ENCODE measurements at places on chromosomes 7 and 10.

DNA sequence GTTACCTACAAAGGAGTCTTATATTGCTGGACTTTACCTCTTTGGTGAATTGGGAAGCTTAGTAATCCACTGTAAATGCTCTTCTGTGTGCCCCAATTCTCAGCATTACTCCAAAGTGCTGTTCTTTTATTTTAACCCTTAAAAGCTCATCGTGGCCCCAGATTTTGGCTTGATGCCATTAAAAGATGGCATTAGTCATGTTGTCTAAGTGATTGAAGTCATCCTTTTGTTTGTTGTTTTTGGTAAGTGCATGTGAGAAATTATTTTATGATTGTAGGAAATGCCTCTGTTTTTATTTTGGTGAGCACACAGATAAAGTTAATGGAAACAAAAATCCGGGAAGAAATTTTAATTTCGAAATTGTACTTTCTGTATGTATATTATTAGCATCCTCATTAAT lies 82.5 kb upstream of the GATA3 start:
- DNase-seq = no peak

- no peak for DNase-seq
These were observed 243.2 kb downstream of the FRMD4A start for GRCh38 chr10:14087566-14087965.

GRCh38 chr7:42617071-42617765 lies 294.7 kb downstream of the C7orf25 start:
- no peak for DNase-seq

DNA sequence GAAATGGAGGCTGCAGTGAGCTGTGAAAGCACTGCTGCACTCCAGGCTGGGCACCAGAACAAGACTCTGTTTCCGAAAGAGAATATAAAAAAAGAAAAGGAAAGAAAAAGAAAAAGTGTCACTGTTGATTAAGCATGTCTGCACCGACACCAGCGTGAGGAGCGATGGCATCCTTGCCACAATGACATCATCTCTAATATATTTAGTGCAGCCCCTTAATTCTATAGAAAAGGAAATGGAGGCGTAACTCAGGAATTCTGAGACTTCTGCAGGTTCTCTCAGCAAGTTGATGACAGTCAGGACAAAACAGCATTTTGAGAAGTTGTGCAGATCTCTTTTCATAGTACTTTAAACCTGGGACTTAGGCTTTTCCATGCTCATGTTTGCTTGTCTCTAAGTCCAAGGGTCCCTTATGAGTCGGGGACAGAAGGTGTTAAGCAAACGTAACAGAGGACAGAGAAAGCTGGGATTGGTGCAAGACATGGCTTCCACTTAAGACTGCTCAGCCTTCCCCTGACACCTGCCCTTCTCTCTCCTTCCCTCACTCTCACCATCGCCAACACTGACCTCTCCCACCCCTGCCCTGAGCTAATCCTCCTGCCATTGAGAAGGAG lies 16.9 kb upstream of the ANKRD1 start:
- no peak for DNase-seq

- no peak for DNase-seq
These were observed 5.7 kb upstream of the RBM28 start for GRCh38 chr7:128349466-128349825.

- no peak for DNase-seq
These were observed 68.1 kb upstream of the SLC39A12 start for GRCh38 chr10:17883621-17884020.

DNA sequence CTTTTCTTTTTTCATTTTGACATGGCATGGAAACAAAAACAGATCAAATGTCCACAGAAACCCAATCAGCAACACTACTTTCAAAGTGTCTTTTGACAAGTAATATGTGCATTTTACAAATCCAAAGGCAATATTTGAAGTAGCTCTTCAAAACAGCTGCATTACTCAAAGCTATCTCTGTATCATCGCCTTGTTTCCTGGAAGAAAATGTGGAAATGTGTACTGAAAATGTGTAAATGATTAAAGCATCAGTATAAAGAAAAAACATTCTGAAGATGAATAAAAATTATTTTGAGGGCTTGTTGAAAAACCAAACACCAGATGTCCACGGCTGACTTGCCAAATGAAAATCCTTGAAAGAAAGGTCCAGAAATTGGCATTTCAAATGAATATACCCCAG lies 16.5 kb upstream of the ITGB8 start:
- DNase-seq = no peak

- DNase-seq = peak; percentile 87
These were observed 2.6 kb downstream of the MRPS33 start for GRCh38 chr7:141012044-141012685.

- no peak for DNase-seq
These were observed 30.6 kb upstream of the GALNTL5 start for GRCh38 chr7:151925446-151926335.

GRCh38 chr7:102125127-102125596 lies 161.5 kb upstream of the SH2B2 start:
- DNase-seq = no peak

DNA sequence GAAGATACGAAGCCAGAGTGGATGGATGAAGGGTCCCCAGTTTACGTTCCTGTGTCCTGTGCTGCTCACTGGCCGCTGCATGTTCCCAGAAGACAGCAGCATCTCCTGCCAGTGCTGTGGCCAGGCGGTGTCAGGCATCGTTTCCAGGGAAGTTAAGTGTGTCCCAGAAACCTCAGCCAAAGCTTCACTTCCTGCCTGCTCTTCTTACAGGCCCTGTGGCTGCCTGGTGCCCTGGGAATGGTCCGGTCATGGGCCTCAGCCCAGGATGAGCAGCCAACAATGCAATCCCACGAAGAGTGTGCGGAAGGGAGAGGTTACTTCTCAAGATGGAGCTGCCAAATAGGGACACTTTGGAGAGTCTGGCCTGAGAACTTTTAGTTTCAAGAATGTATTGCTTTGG lies 99.7 kb upstream of the TARP start:
- no peak for DNase-seq

- DNase-seq = peak; percentile 19
These were observed 13.5 kb upstream of the CSGALNACT2 start for GRCh38 chr10:43124574-43125273.

GRCh38 chr10:97713339-97713825 lies at the start of gene MARVELD1:
Gene MARVELD1, plus strand, starts transcription at chr10:97713730. Its CDS starts 147 bp downstream, at chr10:97713877.
- peak; percentile 31 for DNase-seq

DNA sequence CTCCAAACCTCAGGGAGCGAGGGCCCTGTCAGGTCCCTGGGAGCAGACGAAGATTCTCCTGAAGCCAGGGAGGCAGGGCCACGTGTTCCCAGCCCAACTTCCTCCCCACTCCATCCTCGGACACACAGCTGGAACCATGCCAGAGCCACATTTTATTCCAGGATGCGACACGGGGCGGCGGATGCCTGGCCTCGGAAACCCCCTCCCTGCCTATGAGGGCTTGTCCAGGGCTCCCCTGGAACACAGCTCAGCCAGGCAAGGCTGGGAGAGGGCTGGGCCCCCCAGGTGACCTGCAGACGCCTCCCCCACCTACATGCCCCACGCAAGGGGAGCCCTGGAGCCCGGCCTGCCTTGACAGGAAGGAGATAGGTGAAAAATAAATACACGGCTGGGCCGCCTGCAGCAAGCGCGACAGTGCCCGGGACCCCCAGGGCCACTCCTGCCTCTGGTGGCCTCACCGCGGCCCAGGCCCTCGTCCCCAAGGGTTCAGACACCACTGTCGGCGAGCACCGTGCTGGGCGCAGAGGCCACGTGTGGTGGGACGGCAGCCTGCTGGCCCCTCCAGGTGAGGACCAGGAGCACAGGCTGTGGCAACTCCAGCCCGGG lies 21.5 kb downstream of the GET4 start:
- no peak for DNase-seq

DNA sequence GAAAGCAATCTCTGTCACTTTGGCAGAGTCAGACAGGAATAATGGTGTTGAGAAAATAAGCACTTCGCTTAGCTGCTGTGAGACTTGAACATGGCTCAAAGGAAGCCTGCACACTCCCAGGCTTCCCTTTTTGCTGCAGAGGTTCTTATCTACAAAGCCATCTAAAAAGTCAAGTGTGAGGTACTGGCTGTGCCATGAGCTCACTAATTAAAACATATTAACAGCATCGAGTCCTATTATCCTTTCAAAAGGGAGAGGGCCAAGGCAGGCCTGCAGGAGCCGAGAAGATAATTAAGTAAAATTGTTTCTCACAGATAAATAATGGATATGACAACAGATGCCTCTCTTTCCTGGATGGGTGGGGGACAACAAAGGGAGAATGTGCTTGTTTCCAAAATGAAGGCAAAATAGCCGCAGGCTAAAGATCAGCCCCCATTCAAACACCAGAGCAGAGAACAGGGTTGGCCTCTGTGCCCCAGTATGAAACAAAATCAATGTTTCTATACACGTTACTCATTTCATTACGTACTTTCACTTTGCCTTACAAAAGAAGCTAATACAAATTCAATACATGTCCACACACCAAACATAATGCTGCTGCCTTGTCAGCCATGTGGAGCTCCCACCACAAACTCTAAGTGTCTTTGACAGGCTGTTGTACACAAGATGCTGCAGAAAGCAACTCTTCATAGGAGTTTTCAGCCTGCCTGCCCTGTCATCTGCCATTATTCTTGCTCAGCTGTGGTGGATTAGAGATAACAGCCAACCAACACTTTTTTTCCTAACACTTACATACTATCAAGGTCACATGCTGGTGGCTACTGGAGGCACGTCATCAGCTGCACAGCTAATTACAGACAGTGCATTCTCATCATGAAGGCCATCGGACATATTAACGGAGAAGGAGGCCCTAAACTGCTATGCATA lies 55.3 kb downstream of the ELAPOR2 start:
- DNase-seq = no peak

DNA sequence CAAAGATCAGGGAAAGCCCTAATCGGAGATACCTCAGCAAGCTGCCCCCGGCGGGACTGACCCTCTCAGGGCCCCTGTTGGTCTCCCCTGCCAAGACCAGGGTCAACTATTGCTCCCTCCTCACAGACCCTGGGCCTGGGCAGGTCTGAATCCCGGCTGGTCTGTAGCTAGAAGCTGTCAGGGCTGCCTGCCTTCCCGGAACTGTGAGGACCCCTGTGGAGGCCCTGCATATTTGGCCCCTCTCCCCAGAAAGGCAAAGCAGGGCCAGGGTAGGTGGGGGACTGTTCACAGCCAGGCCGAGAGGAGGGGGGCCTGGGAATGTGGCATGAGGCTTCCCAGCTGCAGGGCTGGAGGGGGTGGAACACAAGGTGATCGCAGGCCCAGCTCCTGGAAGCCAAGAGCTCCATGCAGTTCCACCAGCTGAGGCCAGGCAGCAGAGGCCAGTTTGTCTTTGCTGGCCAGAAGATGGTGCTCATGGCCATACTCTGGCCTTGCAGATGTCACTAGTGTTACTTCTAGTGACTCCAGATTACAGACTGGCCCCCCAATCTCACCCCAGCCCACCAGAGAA lies 24.1 kb downstream of the TBATA start:
- no peak for DNase-seq

GRCh38 chr7:111041577-111041976 lies 49.4 kb upstream of the LRRN3 start:
- no peak for DNase-seq

- no peak for DNase-seq
These were observed 10.7 kb downstream of the RHEB start for GRCh38 chr7:151508991-151509390.

DNA sequence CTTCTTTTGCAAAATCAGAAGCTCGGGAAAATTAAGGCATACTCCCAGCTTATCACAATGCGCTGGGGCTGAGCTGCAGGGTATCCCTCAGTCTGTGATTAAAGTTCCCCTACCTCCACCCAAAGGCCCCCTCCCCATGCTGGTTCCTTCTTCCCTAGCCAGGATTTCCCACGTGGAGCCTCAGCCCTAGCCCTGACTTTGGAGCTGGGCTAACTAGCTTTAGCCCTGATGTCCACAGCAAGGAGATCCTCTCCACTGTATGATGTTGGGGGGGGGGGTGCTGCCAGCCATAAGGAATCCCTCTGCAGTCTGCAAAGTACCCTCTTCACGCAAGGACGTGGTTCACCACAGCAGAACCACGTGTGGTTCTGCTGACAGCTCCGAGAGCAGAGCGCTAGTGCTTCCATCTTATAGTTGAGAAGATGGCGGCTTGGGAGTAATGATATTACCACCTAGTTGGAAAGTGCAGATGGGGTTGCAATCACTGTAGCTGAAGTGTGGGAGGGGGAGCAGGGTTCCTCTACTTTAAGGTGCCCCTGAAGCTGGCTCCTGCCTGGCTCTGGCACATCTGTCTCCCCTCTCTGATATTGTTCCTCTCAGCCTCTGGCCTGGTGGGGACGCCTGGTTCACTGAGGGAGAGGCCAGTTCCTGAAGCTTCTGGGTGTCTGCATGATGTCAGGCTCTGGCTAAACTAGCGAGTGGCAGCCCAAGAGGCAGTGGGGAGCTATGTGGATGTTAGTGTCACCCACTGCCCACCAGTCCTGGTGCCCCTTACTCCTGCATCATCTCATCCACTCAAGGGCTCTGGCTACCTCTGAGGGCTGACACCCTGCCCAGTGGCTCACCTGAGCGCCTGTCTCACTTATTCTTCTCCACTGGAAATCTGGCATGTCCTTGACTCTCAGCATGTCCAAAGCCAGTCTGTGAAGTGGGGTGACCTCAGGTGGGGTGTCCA lies 270.7 kb downstream of the RPS24 start:
- DNase-seq = no peak
